ENCODE measurements at places on chromosomes 7 and 10.

- no peak for DNase-seq
These were observed 162.2 kb upstream of the ITGB1 start for GRCh38 chr10:33120275-33120674.

GRCh38 chr7:31192986-31193385, 140.9 kb downstream of the ADCYAP1R1 start:
- no peak for DNase-seq

DNA sequence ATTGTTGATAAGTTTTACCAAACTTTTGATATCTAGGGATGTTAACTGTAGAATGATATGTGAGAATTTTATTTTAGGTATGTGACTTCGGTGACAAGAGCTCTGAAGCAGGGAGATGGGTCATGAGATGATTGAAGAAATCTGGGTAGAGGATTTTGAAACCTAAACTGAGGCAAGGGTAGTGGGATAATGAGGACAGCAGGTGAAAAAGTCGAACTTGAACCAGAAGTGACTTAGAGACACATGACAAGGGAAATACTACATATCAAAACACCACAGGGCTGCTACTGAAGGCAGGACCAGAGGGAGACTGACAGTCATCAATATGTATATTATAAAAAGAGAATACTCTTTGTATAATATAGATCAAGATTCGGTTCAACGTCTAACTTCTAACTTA, 113.2 kb downstream of the WDFY4 start:
- no peak for DNase-seq

- no peak for DNase-seq
These were observed 7.4 kb upstream of the RRP12 start for GRCh38 chr10:97408496-97408992.

DNA sequence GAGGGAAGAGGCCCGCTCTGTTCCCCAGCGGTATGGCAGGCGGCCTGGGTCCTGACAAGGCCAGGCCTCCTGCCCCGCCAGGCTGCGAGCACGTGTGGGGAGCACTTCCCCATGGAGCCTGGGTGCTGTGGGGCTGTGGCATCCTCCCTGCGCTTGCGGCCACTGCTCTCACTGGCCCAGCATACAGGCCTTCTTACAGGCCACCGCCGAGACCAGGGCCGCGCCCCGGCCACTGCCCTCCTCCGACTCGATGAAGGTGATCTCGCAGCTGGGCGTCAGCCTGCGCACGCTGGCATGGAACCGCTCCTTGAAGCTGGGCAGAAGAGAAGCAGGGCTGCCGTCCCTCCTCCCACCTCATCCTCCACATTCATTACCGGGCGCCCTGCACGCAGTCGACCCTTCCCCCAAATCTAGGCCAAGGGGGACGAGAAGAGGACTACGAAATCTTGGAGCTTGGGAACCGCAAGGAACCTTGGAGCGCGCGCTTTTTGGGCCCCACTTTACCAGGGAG, 3.9 kb upstream of the MYL7 start:
- DNase-seq: no peak

DNA sequence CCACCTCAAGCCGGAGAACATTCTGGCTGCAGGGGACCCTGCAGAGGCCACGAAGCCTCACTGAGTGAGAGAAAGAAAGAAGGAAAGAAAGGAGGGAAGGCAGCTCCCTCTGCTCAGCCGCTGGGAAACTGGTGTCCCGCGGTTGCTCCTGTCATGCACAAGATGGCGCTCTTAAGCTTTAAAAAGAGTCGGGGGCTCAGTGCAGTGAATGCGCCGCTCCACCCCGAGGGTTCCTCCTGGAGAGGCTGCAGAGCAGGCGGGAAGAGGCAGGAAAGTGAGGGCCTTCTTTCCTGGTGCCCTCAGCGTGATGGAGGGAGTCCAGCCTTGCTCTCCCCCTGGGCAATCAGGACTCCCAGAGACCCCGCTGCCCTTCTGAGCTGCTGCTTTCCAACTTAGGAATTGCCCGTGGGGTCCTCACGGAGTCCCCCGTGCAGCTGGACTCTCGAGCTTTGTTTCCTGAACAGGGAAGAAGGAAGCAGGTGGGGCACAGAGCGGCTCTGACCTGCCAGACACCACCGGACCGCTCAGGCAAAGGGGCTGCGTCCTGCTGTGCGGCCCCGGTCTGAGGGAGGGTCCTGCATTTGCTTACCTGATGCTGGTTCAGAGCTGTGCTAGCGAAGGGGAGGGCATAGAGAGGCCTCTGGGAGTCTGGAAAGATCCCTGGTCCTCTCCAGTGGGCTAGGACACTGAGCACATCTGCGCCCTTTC, 141.9 kb upstream of the MKI67 start:
- no peak for DNase-seq

DNA sequence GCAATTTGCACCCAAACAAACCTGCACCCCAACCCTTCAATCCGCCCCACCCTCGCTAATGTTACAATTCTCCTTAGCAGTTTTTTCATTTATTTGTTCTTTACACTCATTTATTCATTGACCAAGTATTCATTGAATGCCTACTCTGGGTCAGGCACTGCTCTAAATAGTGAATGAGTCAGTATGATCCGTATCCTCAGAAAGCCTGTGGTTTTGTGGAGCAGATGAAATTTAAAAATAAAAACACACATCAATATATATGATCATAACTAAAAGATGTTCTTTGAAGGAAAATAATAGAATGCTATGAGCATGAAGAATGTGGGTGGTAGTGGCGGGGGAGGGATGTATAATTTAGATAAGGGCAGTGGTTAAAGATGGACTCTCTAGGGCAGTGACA, 13.3 kb downstream of the IFIT5 start:
- DNase-seq: no peak

GRCh38 chr10:129426606-129427005, 40.4 kb upstream of the MGMT start:
- DNase-seq: no peak

DNA sequence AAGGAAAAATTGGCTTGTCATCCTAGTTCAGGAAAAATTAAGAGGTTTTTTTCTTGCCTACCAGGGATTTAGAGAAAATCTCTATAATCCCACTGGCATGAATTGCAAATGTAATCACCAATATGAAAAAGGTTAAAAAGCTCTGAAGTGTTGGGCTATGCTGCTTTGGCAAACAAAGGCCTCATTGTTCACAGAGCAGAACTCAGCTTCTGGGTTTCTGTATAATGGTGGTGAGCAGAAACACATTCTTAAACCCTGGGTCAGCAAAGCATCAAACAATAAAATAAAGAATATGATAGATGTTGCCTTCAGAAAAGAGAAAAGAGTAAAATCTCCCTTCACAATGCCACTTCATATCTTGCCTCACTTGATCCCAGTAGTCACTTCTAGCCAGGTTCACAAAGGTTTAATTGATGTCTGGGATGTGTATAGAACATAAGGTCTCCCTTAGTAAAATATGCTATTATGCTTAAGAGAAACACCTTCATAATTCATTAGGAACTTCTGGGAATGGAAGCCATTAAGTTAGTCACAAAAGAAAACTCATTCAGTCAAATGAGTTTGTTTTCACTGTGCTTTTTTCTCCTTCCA, 1255.5 kb upstream of the PHF14 start:
- no peak for DNase-seq

- DNase-seq: peak; percentile 10
These were observed 1240.4 kb downstream of the GATA3 start for GRCh38 chr10:9294865-9295264.

GRCh38 chr7:47992446-47992845, 13.0 kb upstream of the HUS1 start:
- DNase-seq: no peak

GRCh38 chr7:73585196-73585595, 6.8 kb upstream of the TBL2 start:
- no peak for DNase-seq

GRCh38 chr7:96401200-96401599, 79.3 kb upstream of the SLC25A13 start:
- DNase-seq: no peak

GRCh38 chr7:119929891-119930290, 343.1 kb upstream of the KCND2 start:
- no peak for DNase-seq

DNA sequence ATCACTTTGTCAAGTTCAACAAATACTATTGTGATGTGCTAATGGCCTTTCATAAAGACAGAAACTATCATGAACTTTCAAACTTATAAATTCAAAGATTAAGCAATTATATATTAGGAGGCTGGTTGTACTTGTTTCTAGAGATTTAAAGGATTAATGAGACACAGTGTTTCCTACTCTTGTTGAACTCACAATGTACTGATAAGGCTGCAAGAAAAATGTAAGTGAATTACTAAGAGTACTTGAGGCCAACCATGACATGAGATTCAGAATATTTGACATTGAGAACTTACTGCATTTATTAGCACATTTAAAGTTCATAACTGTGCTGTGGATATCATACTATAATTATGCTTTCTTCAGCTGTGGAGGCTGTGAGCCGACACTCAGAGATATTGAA, 1210.5 kb upstream of the SORCS1 start:
- DNase-seq: no peak

DNA sequence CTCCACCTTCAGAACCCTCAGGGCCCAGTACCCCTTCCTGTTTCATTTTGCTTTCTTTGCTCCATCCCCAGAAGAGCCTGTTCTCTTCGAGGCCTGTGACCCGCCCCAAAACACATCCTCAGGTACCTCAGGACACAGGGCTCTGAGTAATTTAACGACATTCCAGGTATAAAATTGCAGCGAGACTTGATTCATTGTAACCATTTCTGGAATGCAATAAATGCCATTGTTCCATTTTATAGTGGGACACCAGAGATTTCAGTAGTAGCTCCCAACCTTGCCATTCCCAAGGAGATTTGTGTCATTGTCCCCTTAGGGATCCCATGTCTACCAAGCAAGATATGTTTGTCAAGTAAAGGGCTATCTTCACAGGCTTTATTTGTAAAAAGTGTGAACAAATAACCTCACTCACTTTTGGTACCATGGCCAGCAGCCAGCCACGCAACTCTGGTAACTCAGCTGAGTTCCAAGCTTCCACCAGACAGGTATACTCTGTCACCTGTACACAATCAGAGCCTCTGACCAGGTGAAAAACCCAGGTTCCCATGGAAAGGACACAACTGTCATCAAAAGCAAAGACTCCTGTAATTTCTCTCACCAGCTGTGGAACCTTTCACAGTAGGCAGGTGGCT, 441.3 kb downstream of the PLXNA4 start:
- no peak for DNase-seq

GRCh38 chr7:94621120-94621519, 34.8 kb downstream of the SGCE start:
- no peak for DNase-seq

DNA sequence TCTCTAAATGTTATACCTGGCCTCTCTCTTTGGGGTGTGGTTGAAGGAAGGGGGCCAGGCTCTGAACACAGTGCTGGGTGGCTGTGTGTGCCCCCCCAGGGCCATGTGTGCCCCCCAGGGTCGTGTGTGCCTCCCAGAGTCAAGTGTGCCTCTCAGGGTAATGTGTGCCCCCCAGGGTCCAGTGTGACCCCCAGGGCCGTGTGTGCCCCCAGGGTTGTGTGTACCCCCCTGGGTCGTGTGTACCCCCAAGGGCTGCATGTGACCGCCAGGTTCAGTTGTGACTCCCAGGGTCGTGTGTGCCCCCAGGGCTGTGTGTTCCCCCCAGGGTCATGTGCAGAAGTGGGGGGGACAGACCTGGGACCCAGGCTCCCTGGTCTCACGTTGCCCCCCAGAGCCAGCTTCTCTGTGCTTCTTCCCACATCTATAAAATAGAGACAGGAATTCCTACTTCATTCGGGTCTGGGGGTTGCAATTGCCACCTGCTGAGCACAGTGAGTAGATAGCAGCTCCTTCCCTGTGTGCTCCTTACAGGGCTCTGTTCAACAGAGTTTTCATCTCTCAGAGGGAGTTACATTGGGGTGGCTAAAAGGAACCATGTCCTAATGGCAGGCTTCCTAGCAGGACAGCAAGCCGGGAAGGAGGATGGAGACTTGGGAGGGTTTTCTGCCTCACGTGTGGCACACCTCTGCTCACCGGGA, 40.7 kb upstream of the AQP1 start:
- DNase-seq: no peak

DNA sequence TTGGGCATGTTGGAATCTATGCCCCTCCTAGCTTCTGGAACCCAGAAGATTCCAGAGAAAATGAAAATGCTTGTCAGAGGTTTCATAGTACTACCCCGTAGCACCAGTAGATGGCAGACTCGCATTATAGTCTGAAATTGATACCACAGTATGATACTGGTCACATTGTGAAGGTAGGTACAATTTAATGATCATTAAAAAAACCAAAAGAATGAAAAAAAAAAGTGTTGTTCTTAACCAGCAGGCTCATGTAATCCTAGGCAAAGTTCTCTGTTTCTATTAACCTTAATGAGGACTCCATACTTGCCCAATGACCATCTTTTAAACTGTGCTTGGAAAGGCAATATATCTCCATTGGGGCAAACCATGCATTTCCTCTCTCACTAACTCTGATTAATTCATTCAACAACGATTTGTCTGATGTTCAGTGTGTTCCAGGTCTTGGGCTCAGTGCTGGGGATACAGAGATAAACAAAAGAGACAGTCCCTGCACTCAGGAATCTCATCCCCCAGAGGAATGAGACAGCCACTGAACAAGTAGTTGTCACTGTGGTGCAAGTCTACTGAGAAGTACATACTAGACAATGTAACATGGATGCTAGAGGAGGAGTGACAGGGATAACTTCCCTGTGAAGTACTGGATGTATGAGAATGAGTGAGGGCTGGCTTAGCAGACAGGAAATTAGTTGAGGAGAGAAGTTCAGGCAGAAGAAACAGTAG, 223.5 kb upstream of the PHYHIPL start:
- DNase-seq: peak; percentile 13

GRCh38 chr7:155803418-155804376, 8.6 kb downstream of the SHH start:
- no peak for DNase-seq

GRCh38 chr7:110852156-110852940, 238.6 kb upstream of the LRRN3 start:
- DNase-seq: no peak

- DNase-seq: no peak
These were observed 73.0 kb upstream of the LEP start for GRCh38 chr7:128167791-128168666.

DNA sequence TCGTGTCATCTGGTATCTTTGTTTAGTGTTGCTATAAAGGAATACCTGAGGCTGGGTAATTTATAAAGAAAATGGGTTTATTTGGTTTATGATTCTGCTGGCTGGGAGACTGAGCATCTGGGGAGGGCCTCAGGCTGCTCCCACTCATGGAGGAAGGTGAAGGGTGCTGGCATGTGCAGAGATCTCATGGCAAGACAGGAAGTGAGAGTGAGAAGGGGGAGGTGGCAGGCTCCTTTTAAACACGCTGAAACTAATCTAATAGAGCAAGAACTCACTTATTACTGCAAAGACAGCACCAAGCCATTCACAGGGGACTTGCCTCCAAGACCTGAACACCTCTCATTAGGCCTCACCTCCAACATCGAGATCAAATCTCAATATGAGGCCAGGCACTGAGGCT, 11.3 kb downstream of the OIT3 start:
- no peak for DNase-seq

GRCh38 chr7:398888-399287, 108.9 kb downstream of the FOXL3 start:
- DNase-seq: no peak

DNA sequence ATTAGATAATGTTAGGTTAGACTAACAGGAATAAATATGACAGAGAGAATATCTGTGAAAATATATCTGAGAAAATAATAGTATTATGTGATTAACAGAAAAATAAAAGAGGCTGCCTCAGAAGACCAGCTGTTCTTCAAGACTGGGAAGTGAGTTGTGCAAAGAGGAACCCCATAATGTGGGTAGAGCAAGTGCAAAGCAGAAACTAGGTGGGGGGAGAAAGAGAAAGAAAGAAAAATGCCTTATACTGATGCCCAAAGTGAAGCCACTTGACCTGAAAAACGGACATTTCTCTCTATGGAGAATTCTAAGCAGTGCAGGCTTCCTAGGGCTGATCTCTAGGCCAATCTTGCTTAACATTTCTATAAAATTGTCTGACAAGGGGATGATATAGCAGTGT, 3.8 kb downstream of the NEBL start:
- no peak for DNase-seq

All from activated CD4-positive, alpha-beta T cell treated with anti-CD3 and anti-CD28 coated beads, Interleukin-2, amount 10 ng/mL, durations not matched to agents 7 days and 5 days (primary cell).